ENCODE measurements at places on chromosomes 6 and 20. TPM values are rescaled to one million over a fixed set of nuclear protein-coding genes. Genes with fewer than 3 reads are reported as not detected.

- DNase-seq, result no peak
Measured at GRCh38 chr6:14149739-14150130, 32.2 kb downstream of the CD83 start.

The RIN2 gene
- total RNA-seq, result not detected

The LTA gene
- 20.9 TPM for total RNA-seq

DNA sequence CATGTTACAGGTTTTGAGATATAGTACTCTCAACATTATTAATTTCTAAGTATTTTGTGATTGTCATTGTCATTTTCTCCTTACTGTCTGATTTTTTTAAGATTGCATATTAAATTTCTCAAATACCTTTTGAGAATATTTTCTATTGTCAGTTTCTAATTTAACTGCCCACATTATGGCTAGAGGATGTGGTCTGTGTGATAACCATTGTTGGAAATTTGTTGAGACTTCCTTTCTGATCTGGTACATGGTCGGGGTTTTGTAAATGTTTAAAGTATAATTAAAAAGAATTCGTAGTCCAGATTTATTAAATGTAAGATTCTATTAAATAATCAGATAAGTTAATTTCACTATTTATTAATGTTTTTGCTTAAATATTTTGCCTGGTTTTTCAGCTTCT lies 60.1 kb downstream of the SLX4IP start:
- DNase-seq, result no peak

The MLN gene
- total RNA-seq, result not detected

DNA sequence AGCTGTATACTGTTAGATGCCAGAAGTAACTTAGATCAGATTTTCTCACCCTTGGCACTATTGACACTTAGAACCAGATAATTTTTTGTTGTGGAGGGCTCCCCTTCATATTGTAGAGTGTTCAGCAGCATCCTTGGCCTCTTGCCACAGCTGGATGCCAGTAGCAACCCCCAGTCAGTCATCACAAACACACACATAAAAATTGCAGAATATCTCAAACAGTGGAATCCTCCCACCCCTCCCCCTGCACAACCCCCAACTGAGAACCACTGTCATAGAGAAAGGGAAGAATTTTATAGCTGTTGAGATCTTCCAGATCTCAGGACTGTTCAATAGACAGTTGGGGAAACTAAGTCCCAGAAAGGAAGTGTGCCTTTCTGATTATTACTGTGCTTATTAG lies 81.2 kb upstream of the VSTM2L start:
- DNase-seq, result no peak

DNA sequence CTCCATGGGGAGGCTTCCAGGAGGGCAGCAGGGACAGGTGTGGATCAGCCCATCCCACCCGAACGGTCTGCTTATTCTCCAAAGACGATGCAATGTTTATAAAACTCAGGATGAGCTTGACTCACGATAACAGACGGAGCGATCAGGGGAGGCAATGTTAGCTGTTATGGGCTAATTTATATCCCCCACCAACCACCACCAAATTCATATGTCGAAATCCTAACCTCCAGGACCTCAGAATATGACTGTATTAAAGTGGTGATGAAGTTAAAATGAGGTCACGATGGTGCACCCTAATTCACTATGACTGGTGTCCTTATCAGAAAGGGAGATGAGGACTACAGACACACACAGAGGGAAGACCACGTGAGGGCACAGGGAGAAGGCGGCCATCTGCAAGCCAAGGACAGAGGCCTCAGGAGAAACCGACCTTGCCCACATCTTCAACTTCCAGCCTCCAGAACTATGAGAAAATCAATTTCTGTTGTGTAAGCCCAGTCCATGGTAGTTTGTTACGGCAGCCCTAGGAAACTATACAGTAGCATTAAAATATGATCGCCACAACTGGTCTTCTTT lies 7.0 kb downstream of the ADTRP start:
- DNase-seq, result no peak

- DNase-seq, result no peak
Measured at GRCh38 chr20:59351157-59352040, 51.0 kb downstream of the EDN3 start.

DNA sequence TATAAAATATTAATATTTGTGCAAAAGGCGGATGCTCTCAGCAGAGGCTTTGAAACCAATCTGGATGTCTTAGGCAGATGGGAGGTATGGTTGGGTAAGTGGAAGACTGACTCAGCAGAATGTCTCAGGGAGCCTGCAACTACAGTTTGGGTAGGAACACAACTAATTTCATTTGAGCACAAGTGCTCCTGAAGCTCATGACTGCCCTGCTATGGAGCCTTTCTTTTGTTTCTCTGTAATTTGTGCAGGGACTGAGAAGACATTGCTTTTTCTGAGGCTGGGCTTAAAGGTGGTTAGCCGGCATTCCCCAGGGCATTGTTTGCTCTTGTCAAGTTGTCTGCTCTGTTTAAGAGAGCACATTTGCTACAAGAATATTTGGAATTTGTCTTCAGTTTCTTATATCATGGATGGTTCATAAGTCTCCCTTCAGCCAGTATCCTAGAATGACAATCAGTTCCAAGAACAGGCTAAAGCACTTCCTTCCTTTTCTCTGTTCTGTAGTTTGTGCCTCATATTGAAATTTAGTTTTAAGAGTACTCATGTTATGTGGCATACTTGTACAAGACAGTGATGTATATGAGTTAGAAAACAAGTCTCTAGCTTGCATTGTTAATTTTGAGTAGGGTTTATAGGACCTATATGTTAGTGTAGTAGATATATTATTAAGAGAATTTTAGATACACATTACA lies 208.3 kb downstream of the ZFAND3 start:
- DNase-seq, result no peak

The KIAA0408 gene
- 4.4 TPM for total RNA-seq

The GSTA2 gene
- not detected for total RNA-seq

The NHLRC1 gene
- total RNA-seq, result 0.08 TPM

The MLIP gene
- total RNA-seq, result not detected

GRCh38 chr6:5663259-5663658 lies 343.5 kb downstream of the NRN1 start:
- DNase-seq, result no peak

DNA sequence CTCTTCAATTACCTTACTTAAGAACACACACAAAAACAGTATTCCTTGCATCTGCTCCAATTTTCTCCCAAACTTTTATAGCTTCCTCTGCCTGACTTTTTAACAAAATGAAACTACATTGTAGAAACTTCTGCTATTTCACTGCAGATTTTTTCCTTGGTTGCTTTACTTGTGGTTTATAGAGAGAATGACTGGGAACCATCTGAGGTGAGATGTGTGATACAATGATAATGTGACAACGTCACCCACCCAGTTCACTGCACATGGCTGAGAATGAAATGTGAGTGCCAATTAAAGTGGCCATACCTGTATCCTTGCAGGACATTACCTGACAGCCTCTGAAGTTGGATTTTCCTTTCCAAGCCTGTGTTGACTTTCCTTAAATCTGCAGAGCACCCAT lies 258.4 kb downstream of the CD83 start:
- DNase-seq, result no peak

DNA sequence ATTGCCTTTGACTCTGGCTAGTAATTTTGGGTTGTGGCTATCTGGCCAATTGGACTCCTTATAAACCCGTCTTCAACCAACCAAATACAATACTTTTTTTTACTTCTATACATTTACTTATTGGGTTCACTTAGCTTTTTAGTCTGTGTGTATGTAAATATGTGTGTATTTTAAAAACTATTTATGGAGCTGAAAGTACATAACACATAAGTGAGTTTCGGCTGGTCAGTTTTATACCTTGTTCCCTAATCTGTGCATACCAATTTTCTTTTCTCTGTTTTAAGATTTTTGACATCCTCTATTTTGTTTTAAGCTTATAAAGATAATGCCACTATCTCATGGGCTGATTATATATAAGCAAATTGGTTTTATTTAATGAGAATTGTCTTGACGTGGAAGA lies 129.5 kb downstream of the LRRC1 start:
- DNase-seq, result no peak

The GLP1R gene
- not detected for total RNA-seq

The AGER gene
- 45.4 TPM for total RNA-seq

The GRM4 gene
- total RNA-seq, result not detected

The CFB gene
- not detected for total RNA-seq

GRCh38 chr20:29299811-29300578 lies 1957.5 kb upstream of the DEFB115 start:
- DNase-seq, result no peak

The ADTRP gene
- 2.4 TPM for total RNA-seq

- no peak for DNase-seq
Measured at GRCh38 chr20:40535816-40536215, 153.2 kb downstream of the MAFB start.

GRCh38 chr6:138652824-138653223 lies 120.7 kb upstream of the CCDC28A start:
- DNase-seq, result no peak

GRCh38 chr6:117459204-117459944 lies 23.1 kb upstream of the DCBLD1 start:
- DNase-seq, result no peak

- DNase-seq, result no peak
Measured at GRCh38 chr6:82183642-82184282, 63.8 kb downstream of the IBTK start.

The MOG gene
- not detected for total RNA-seq

GRCh38 chr6:10269814-10270472 lies 144.9 kb downstream of the TFAP2A start:
- no peak for DNase-seq

DNA sequence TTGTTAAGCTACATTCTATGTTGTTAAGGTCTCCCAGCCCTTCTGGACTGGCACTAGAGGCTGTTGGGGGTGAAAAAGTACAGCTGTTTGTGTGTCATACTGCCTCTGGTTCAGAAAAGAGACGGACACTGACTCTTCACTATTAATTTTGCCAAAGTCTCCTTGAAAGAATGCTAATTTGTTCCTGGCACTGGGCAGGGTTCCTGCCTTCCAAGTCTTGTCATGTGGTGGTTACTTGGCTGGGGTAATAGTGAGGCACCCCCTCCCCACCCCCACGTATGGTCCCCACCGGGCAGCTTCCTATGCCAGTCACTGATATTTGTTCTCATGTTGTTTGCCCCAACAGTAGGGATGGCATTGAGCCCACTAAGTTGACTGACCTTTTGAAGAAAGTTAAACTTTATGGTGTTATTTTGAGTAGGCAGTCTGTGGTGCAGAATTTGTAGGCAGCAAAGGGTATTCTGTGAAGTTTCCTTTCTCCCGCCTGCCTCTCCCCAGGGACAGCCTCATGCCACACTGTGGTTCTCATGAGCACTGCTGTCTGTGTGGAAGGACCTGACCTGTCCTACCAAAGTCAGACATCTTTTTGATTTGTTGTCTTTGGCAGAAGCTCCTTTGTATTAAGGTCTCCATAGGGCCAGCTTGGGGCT lies 8.7 kb downstream of the CDS2 start:
- no peak for DNase-seq

GRCh38 chr6:122839472-122839871 lies 50.4 kb downstream of the SMPDL3A start:
- DNase-seq, result peak; percentile 66

The IBTK gene
- total RNA-seq, result 26.8 TPM

The STMND1 gene
- not detected for total RNA-seq

GRCh38 chr20:50555662-50556061 lies 45.5 kb downstream of the PTPN1 start:
- DNase-seq, result no peak

DNA sequence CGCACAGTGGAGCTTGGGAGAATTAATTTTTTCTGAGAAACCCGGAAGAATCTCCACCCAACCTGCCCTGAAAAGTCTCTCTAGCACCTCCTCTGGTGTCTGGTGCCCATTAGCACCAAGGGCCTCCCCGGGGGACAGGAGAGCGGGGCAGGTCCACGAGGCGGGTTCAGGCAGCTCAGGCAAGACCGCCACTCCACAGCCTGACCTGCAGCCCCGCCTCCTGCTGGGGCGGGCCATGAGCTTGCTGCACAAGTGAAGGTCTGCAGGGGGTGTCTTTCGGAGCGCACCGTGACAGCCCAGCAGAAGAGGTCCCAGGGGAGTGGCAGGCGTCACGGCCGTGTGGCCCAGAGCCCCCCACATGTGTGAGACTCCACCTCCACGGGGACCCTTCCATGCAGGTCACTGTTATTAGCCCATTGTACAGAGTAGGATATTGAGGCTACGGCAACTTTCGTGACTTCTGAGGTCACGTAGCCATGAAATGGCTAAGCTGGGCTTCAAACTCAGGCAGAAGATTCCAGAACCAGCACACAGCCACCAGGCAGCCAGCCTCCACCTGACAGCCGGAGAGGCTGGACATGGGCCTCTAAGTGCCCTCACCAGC lies 63.9 kb upstream of the SLCO4A1 start:
- no peak for DNase-seq

DNA sequence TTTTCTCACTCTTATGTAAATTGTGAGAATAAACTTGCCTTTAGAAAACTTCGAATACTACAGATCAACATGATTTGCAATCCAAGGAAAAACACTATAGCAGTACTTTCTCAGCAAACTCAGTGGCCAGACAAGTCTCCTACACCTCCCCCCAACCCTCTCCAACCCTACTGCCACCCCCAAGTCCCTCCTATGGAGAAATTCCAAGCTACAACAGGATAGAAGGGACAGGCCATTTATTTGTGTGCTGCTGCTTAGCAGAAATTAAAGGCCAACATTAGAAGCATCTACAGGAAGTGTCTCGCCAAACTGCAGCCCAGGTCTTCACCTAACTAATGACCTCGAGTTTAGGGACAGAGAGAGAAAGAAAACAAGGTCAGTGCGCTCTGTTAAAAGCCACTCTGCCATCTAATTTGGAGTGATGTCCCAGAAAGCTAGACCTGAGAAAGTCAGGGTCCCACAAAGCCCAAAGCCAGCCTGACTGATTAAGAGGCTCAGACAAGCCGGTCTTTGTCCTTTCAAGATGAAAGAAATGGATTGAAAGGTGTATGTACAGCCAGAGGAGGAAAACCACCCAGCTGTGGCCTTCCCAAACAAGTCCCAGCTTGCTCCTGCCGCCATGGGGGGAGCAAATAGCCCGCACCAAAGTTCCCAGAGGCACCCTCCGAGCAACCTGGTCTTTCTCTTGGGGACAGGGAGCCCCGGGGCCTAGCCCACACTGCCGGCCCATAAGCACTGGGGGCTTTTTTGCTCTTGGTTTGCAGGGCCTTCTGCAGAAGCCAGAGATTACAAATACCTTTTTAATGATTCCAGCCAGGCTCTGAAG lies 3.4 kb downstream of the BMP7 start:
- DNase-seq, result no peak

The SRSF12 gene
- total RNA-seq, result not detected

DNA sequence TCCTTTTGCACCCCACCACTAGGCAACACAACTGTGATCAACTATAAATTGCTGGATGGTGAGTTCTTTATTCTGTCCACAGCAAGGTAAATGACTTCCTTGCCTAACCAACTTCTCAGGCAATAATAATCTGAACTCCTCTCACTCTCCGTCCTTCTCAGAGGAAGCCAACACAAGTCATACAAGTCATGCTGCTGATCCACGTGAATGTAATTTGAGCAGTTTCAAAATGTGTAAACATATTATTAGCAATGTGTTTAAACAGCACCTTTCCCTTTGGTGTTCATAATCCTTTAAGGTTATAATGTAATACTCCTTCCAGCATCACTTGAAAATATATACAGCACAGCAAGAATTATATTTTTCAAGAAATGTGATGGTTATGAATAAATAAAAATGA lies 127.9 kb downstream of the QRSL1 start:
- no peak for DNase-seq

The CTCFL gene
- not detected for total RNA-seq
